Forelimb muscle (tissue), 1 donor: ENCODE measurements at places on chromosomes 6 and 20.

DNA sequence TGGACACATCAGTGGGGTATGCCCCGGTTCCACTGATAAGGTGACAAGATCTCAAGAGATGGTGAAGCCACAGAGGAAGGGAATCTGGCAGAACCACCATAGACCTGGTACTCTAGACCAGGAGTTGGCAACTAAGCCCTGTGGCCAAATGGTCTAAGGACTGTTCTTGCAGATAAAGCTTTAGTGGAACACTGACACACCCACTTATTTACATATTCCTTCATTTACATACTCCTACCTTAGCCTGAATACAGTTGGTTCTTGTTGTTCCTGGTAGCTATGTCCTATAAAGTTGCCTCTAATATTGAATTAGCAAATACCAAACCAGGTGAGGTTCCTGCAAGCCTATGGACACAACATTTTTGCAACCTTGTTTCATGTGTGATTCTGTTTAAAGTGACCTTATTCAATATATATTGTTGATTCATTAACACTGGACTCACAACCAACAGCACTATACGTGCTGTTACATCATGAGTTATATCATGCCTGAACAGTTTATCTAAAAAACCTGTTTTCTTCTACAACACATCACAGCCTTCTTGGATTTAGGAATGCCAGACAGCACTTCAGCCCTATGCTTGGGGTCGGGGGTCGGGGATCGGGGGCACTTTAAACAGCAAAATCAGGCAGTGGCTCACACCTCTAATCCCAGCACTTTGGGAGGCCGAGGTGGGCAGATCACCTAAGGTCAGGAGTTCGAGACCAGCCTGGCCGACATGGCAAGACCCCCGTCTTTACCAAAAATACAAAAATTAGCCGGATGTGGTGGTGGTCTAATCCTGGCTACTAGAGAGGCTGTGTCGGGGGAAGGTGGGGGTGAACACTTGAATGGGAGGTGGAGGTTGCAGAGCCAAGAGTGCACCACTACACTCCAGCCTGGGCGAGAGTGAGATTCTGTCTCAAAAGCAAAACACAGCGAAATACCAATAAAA lies 2.5 kb downstream of the CCDC167 start:
- no peak for DNase-seq

DNA sequence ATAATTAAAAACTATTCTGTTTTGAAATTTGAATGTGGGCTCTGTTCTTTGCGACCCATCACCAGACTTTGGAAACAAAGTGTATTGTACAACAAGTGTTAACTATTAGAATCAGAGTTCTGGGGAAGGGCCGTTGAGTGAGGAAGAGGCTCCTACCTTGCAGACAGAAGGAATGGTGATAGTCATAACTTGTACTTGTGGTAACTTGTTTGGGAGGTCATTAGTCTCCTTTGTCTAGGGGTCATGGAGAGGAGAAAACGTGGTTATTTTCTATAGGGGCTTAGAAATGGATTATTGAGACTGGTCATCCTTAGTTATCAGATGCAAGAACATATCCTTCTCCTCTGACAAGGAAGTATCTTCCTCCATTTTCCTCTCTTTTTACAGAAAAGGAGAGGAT lies 174.8 kb downstream of the BMP2 start:
- DNase-seq = no peak

GRCh38 chr20:53857723-53858236 lies 212.6 kb downstream of the BCAS1 start:
- DNase-seq = no peak

DNA sequence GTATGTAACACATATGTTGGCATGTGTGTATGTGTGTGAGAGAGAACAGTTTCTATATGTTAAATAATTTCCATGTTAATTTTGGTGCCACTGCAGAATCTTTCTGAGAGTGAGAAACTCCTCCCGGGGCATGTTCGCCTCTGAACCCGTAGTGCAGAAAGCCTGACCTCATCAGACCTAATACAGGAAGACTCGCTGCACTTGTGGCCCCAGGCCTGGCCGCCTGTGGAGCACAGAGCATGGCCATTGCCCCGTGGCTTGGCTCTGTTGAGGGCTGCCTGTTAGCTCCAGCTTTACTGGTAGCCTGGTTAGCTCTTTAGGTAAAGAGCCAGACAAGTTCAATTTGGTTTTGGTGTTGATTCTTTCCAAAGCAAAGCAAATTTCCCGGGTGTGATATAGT lies 25.5 kb downstream of the FARS2 start:
- no peak for DNase-seq

DNA sequence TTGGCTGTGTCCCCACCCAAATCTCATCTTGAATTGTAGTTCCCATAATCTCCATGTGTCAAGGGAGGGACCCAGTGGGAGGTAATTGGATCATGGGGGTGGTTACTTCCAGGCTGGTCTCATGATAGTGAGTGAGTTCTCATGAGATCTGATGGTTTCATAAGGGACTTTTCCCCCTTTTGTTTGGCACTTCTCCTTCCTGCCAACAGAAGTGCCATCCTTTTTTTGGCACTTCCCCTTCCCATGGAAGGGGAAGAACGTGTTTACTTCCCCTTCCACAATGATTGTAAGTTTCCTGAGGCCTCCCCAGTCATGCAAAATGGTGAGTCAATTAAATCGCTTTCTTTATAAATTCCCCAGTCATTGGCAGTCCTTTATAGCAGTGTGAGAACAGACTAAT lies 18.0 kb upstream of the PI3 start:
- DNase-seq = no peak

DNA sequence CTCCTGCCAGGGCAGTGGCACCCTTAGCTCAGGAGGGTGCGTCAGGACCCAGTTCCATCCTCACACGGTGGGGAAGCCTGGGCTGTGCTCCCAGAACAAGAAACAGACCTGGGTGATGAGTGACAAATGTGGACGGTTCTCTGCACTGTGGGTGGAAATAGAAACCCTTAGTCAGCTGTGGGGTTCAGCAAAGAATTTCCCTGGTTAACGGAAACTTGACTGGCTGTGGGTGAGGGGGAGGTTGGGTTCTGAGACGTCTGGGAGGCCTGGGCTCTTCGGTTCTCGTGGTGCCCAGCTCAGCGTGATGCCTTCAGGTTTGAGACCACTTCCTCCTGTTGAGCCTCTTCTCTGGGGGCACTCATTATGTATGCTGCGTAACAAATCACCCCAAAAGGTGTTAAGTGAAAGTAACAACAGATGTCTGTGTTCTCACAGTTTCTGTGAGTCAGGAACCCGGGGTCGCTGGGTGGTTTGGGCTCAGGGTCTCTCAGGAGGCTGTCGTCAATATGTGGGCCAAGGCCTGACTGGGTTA lies 53.1 kb upstream of the FAM83D start:
- DNase-seq = no peak

GRCh38 chr6:113433335-113433991 lies 423.7 kb upstream of the MARCKS start:
- DNase-seq = no peak

GRCh38 chr6:167676666-167677421 lies 149.9 kb upstream of the AFDN start:
- DNase-seq = no peak

GRCh38 chr6:27545271-27546046 lies 72.6 kb upstream of the ZNF184 start:
- DNase-seq = no peak

- DNase-seq = no peak
Measured at GRCh38 chr6:149716181-149716963, 1.5 kb downstream of the LATS1 start.

- no peak for DNase-seq
Measured at GRCh38 chr6:31074401-31074800, 38.0 kb downstream of the C6orf15 start.
